ENCODE measurements at places on chromosomes 3 and 15.

- no peak for DNase-seq
Measured at GRCh38 chr15:59828263-59828662, 139.1 kb upstream of the BNIP2 start.

DNA sequence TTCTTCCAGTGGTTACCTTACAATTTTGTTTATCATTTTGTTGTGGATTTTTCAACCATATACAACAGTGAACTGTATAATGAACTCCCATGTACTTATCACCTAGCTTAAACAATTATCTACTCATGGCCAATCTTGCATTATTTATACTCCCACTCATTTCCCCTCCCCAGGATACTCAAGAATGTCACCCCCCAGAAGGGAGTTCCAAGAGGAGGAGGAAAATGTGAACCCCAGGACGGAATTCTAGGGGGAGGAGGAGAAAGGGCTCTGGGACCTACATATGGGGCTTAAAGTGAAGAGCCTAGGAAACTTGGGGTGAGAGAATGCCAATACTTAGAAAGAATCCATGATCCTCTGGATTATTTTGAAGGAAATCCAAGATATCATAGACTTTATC is 59.3 kb downstream of the TSC22D2 start:
- DNase-seq, result no peak

DNA sequence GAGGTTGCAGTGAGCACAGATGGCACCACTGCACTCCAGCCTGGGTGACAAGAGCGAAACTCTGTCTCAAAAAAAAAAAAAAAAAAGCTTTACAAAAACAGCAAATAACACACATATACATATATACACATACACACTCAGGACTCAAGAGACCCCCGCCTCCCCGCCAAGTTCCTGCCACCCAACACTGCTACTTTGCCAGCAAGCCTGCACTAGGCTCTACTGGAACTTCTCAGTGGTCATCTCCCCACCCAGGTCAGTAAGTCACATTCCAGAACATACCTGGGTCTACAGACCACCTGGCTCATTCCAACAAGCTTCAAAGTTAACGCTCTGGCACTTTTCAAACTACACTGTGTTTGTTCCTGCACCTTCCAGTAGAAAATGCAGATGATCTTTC is 62.3 kb downstream of the SENP2 start:
- DNase-seq, result no peak

DNA sequence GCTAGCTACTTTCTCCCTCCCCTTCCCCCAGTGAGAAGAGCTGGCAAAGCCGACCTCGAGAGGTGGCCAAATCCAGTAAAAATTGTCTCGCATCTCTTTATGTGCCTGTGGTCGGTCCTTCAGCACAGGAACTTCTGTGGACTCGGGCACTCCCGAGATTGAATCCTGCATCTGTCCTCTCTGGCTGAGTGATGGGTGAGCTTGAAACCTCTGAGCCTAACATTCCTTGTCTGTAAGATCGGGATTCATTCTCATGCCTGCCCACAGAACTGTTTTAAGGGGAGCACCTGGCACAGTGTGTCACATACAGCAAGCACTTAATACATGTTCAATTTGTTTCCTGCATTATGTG is 11.3 kb downstream of the CX3CR1 start:
- no peak for DNase-seq

DNA sequence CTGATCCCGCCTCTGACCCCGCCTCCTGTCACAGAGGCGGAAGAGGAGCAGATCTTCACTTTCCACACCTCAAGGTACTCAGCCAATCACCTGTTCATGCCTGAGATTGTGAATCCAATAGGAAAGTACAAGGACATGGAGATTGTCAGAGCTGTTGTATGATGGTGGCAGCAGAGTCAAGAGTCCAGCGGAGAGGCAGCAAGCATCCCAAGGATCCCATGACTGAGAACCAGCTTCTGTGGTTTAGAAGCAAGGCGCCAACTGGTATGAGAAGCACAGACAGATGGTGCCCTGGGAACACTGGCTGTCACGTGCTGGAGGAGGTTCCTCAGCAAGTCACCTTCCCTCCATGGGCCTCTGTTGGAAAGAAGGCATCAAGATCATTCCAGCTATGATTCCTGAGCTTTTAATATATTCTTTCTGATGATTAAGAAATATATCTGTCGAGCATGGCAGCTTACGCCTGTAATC is 93.9 kb downstream of the CPN2 start:
- no peak for DNase-seq

GRCh38 chr3:46463120-46463867 is 1.4 kb downstream of the LTF start:
- DNase-seq, result no peak

DNA sequence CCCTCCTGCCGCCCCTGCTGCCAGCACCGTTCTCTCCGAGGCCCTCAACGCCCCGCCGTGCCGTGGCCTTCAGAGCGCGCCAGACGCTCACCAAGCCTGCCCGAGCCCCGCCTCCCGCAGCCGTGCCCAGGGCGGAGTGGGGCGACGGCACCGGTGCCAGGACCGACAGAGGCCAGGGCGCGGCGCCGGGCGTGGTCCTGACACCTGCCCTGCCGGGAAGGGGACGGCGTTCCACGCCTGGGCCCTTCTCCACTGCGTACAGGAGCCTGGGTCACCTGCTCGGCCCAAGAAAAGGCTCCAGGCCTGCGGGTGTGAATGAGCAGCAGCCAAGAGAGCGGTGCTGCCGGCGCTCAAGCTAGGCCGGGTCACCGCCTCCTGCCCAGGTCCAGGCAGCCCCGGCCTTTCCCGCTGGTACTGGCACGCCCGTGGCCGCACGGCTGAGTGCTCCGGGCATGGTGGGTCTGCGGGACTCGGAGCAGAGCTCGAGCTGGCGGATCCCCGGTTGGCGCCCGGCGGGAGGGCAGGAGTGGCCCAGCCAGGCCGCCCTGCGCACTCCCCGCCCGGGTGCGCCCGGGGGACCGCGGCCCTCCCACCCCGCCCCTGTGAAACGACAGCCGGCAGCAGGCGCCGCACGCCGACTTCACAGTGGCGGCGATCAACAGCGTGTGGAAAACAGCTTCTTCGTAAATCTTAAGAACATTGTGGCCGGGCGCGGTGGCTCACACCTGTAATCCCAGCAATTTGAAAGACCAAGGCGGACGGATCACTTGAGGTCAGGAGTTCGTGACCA is 4.2 kb downstream of the OCA2 start:
- DNase-seq, result no peak

GRCh38 chr15:64905119-64905831 is 6.4 kb upstream of the ANKDD1A start:
- DNase-seq, result peak; percentile 79
